Naive thymus-derived CD8-positive, alpha-beta T cell (primary cell): ENCODE measurements at places on chromosomes 4 and X.

GRCh38 chrX:72029483-72030411, 102.0 kb downstream of the RTL5 start:
- H3K27me3 ChIP-seq: peaks cover 2% of the 10 kb centered on the region
- no peak overlapping the region for H3K27ac ChIP-seq
- no peaks in the 10 kb centered on the region for H3K36me3 ChIP-seq
- no peaks in the 10 kb centered on the region for H3K4me1 ChIP-seq
- DNase-seq: no peak

DNA sequence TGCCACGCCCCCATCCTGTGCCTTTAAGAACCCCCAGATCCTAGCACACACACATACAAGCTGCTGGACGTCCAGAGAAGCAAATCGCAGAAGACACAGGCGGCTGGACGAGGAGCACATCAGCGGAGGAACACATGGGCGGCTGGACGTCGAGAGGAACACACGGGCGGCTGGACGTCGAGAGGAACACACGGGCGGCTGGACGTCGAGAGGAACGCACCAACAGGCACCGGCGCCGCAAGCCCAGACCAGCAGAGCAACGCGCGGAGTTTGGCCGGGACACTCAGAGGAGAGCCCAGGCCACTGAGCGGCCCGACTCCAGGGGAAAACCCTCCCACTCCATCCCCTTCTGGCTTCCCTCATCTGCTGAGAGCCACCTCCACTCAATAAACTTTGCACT, 17.2 kb downstream of the ZCCHC13 start:
- no peaks in the 10 kb centered on the region for H3K36me3 ChIP-seq
- H3K27ac ChIP-seq: no peak overlapping the region
- no peak overlapping the region for H3K4me3 ChIP-seq
- DNase-seq: no peak
- H3K4me1 ChIP-seq: no peaks in the 10 kb centered on the region
- H3K27me3 ChIP-seq: peaks cover 2% of the 10 kb centered on the region

- H3K27me3 ChIP-seq: peaks cover 13% of the 10 kb centered on the region
- no peak overlapping the region for H3K27ac ChIP-seq
- no peaks in the 10 kb centered on the region for H3K4me1 ChIP-seq
- no peaks in the 10 kb centered on the region for H3K36me3 ChIP-seq
- DNase-seq: no peak
Observed at GRCh38 chr4:26294904-26295303, 25.9 kb upstream of the RBPJ start.

- DNase-seq: no peak
- H3K27me3 ChIP-seq: no peaks in the 10 kb centered on the region
- H3K4me3 ChIP-seq: no peak overlapping the region
- H3K27ac ChIP-seq: no peak overlapping the region
- H3K36me3 ChIP-seq: no peaks in the 10 kb centered on the region
Observed at GRCh38 chr4:135256111-135256510, 1054.5 kb upstream of the PABPC4L start.

GRCh38 chr4:140257461-140258305, 103.7 kb upstream of the MAML3 start:
- DNase-seq: no peak
- H3K27me3 ChIP-seq: peaks cover 28% of the 10 kb centered on the region
- no peak overlapping the region for H3K27ac ChIP-seq
- H3K36me3 ChIP-seq: no peaks in the 10 kb centered on the region

DNA sequence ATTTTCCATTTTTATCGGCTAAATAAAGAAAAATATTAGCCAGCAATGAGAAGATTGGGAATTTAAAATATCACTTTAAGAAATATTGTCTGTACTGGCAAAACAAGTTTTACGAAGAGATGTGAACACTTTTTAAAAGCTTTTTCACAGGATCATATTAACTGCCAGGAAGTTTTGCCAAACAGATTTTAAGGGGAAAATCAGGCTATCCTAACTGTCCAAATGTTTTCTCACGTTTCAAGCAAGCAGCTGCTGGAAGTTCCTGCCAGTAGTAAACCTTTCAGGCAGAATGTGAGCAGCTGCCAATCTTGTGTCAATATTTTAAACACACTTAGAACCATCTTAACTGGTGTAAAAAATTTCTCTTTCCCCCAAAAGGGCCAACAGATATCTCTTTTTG, 101.1 kb downstream of the ADGRL3 start:
- no peaks in the 10 kb centered on the region for H3K4me1 ChIP-seq
- H3K4me3 ChIP-seq: no peak overlapping the region
- no peaks in the 10 kb centered on the region for H3K27me3 ChIP-seq
- no peak for DNase-seq
- H3K27ac ChIP-seq: no peak overlapping the region

GRCh38 chr4:25795566-25796454, 67.0 kb downstream of the SEL1L3 start:
- no peaks in the 10 kb centered on the region for H3K27me3 ChIP-seq
- H3K36me3 ChIP-seq: peaks cover 65% of the 10 kb centered on the region
- peaks cover 10% of the 10 kb centered on the region for H3K4me1 ChIP-seq
- DNase-seq: no peak

DNA sequence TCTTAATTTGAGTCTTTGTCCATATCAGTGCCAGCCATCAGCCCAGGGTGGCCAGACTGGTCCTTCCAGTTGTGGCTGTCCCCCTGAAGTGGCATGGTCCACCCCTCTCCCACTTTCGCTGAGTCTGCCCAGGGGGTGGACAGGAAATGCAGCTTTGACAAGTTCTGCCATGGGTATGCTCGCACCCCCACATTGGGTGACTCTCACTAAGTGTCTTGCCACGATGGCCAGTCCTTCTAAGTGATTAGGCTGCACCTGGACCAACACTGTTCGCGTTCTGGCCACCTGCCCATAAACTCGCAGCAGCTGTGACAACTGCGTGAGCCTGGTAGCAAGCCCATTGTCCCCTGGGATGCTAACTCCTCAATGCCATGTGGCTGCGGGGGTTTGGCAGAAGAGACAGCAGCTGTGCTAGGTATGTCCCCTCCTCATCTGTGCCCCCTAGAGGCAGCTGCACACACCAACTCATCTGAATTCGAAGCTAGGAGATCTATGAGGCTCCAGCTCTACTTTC, 10.0 kb upstream of the LNX1 start:
- DNase-seq: no peak
- peaks cover 36% of the 10 kb centered on the region for H3K27me3 ChIP-seq
- peaks cover 2% of the 10 kb centered on the region for H3K4me1 ChIP-seq
- H3K4me3 ChIP-seq: no peak overlapping the region
- no peak overlapping the region for H3K27ac ChIP-seq

- peaks cover 35% of the 10 kb centered on the region for H3K4me1 ChIP-seq
- peaks cover 6% of the 10 kb centered on the region for H3K36me3 ChIP-seq
- H3K27me3 ChIP-seq: peaks cover 50% of the 10 kb centered on the region
- DNase-seq: no peak
- H3K27ac ChIP-seq: no peak overlapping the region
Observed at GRCh38 chr4:4853371-4853823, 6.1 kb upstream of the MSX1 start.

DNA sequence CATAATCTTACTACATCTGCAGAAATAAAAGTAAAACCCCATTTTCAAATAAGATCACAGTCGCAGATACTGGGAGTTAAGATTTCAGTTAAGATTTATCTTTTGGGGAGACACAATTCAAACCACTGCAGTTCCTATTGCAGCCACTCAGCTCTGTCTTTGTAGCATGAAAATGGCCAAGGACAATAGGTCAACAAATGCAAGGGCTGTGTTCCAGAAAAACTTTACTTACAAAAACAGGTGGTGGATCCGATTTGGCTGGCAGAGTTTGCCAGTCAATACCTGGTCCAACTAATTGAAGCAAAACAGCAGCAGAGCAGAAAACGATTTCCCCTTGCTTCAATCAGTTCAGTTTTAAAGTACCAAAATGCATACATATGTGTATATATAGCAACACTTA, 77.4 kb downstream of the TENM3 start:
- no peaks in the 10 kb centered on the region for H3K4me1 ChIP-seq
- H3K36me3 ChIP-seq: no peaks in the 10 kb centered on the region
- no peak overlapping the region for H3K4me3 ChIP-seq
- DNase-seq: no peak
- H3K27me3 ChIP-seq: no peaks in the 10 kb centered on the region

- DNase-seq: no peak
- no peaks in the 10 kb centered on the region for H3K27me3 ChIP-seq
- H3K4me1 ChIP-seq: peaks cover 11% of the 10 kb centered on the region
Observed at GRCh38 chrX:68932611-68933010, 103.8 kb downstream of the EFNB1 start.

DNA sequence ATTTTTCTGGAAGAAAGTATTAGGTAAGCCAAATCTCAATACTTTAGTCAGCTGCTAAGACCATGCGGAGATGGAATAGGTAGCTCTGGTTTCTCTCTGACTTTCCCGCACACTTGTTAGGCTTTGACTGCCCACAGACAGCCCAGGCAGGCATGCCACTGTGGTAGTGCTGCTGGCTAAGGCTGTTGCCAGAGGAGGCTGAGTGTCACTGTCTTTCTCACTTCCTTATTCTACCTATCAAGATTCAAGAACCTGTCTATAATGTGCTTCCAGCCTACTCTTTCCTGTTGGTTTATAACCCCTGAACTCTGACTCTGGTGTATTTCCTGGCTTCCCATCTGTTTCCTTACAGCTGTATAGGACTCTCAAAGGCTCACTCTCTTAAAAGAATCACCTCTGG, 81.8 kb upstream of the TRPC5 start:
- no peaks in the 10 kb centered on the region for H3K36me3 ChIP-seq
- no peak overlapping the region for H3K4me3 ChIP-seq
- no peak overlapping the region for H3K27ac ChIP-seq
- H3K4me1 ChIP-seq: no peaks in the 10 kb centered on the region
- no peaks in the 10 kb centered on the region for H3K27me3 ChIP-seq
- no peak for DNase-seq

DNA sequence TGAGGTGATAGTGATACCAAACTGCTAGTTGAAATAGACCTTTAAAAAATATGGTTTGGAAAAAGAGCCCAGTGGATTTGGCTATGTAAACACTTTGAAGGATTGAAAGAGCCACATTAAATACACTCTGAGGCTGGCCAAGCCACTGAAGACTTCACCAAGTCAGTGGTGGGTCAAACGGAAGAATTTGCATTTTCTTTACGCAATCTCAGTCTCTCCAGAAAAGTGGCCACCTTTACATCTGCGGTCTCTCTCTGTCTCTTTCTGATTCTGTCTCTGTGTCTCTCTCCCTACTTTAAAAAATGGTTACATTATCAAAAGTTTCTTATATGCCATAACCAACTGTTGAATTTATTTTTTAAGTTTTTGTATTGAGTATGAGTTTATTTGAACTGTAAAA, 651.2 kb upstream of the PITX2 start:
- no peaks in the 10 kb centered on the region for H3K4me1 ChIP-seq
- no peaks in the 10 kb centered on the region for H3K27me3 ChIP-seq
- no peak for DNase-seq
- no peak overlapping the region for H3K27ac ChIP-seq

DNA sequence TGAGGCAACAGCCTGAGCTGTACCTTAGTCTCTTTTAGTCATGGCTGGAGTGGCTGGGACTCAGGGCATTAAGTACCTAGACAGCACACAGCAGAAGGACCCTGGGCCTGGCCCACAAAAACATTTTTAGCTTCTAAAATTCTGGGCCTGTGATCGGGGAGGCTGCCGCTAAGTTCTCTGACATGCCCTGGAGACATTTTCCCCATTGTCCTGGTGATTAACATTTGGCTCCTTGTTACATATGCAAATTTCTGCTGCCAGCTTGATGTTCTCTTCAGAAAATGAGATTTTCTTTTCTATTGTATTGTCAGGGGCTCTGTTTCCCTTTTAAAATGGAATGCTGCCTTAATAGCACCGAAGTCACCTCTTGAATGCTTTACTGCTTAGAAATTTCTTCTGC, 952.4 kb downstream of the TRAM1L1 start:
- H3K4me3 ChIP-seq: no peak overlapping the region
- no peaks in the 10 kb centered on the region for H3K4me1 ChIP-seq
- no peak overlapping the region for H3K27ac ChIP-seq
- no peaks in the 10 kb centered on the region for H3K36me3 ChIP-seq
- no peak for DNase-seq

GRCh38 chr4:74016068-74016467, 17.6 kb upstream of the CXCL5 start:
- no peak for DNase-seq
- H3K4me1 ChIP-seq: no peaks in the 10 kb centered on the region
- H3K36me3 ChIP-seq: no peaks in the 10 kb centered on the region
- H3K27ac ChIP-seq: no peak overlapping the region

- no peak overlapping the region for H3K4me3 ChIP-seq
- no peaks in the 10 kb centered on the region for H3K36me3 ChIP-seq
- no peak for DNase-seq
- H3K27me3 ChIP-seq: no peaks in the 10 kb centered on the region
Observed at GRCh38 chrX:13387666-13388494, 68.0 kb upstream of the ATXN3L start.

GRCh38 chrX:103529550-103529949, 10.3 kb upstream of the RAB40A start:
- H3K27ac ChIP-seq: no peak overlapping the region
- no peak overlapping the region for H3K4me3 ChIP-seq
- H3K27me3 ChIP-seq: no peaks in the 10 kb centered on the region
- H3K36me3 ChIP-seq: no peaks in the 10 kb centered on the region
- no peak for DNase-seq

- H3K27ac ChIP-seq: no peak overlapping the region
- H3K36me3 ChIP-seq: peaks cover 5% of the 10 kb centered on the region
- no peak overlapping the region for H3K4me3 ChIP-seq
- DNase-seq: no peak
Observed at GRCh38 chr4:36214735-36215485, 29.4 kb downstream of the ARAP2 start.

DNA sequence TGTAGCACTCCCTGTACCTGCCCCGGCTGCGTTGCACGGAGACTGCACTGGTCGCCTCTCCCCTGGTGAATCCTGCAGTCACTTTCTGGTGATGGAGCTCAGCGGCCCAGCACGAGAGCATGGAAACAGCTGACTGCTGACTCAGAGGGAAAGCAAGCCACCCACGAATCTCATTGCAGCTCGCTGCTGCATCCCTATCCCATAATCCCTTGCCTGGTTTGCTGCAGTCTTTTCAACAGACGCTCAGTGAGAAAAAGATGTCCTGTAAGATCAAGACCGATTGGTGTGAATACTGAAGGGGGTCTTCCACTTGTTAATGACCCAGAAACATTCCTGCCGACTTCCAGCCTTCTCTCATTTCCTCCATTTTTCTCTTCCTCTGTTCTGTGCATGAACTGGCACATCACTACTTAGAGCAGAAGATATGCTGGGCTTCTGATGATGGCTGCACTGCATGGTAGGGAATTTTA, 52.9 kb downstream of the TRIM2 start:
- H3K27ac ChIP-seq: no peak overlapping the region
- no peak overlapping the region for H3K4me3 ChIP-seq

DNA sequence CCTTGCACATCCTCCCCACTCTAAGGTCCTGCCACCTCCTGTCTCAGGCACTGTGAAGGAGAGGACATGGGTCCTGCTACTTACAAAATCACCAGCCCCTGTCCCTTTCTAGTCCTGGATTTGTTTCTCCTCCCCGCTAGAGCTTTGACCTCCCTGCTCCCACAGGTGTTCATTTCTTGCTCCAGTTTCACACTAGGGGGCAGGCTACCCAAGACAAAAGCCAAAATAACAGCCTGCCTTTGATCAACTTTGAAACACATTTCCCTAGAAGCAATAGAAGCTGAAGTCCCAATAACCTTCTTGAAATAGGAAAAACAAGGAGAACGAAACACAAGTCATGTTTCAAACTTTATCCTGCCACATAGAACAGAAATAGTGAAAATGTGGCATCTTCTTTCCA, 164.4 kb downstream of the QDPR start:
- peak; percentile 29 for DNase-seq
- H3K36me3 ChIP-seq: no peaks in the 10 kb centered on the region
- H3K27ac ChIP-seq: no peak overlapping the region
- no peak overlapping the region for H3K4me3 ChIP-seq

GRCh38 chrX:115448146-115448545, 112.8 kb upstream of the PLS3 start:
- no peak overlapping the region for H3K27ac ChIP-seq
- no peaks in the 10 kb centered on the region for H3K36me3 ChIP-seq
- no peaks in the 10 kb centered on the region for H3K4me1 ChIP-seq
- no peaks in the 10 kb centered on the region for H3K27me3 ChIP-seq
